ENCODE measurements at places on chromosomes 7 and 10.

- H3K4me1 ChIP-seq = no peaks in the 10 kb centered on the region
- no peaks in the 10 kb centered on the region for H3K27me3 ChIP-seq
- no peak overlapping the region for H3K27ac ChIP-seq
- no peaks in the 10 kb centered on the region for H3K36me3 ChIP-seq
These were observed 837.5 kb downstream of the LRMDA start for GRCh38 chr10:76268954-76269353.

DNA sequence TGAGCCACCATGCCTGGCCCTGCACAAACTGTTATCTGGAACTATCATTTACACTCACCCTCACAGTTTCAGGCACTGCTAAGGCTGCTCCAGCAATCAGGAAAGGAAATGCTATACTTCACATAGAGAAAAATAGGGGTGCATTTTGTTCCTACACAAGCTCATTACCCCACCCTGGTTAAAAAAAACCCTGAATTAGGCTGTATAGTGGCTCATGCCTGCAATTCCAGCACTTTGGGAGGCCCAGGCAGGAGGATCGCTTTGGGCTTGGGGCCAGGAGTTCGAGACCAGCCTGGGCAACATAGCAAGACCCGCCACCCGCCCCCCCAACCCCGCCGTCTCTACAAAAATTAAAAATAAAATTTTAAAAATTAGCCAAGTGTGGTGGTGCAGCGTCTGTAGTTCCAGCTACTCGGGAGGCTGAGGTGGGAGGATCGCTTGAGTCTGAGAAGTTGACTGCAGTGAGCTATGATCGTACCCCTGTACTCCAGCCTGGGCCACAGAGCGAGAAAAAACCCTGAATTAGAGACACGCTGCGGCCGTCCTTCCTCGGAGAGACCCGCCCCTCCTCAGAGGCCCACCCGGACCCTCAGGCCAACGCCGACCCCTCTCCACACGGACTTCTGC lies 539 bp downstream of the PTCD1 start:
- no peak overlapping the region for H3K27ac ChIP-seq
- DNase-seq = no peak
- no peaks in the 10 kb centered on the region for H3K27me3 ChIP-seq
- peaks cover 18% of the 10 kb centered on the region for H3K4me1 ChIP-seq

DNA sequence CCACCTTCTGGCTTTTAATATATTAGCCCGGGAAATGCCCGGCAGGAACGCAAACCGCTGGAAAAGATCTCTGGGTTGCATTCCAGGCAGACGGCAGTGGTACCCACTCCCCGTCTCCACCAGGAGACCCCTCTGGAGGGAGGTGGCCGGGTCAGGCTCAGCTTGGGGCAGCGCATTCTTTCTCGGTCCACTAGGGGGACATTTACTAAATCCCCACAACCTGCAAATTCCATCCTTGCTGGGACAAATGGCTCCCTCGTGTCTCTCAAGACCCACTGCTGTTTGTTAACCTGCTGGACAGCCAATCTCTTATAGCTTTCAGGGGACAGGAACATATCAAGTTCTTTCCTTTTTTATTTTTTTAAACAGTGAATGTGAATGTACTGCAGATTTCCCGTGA lies 45.8 kb upstream of the CARD11 start:
- H3K27me3 ChIP-seq = no peaks in the 10 kb centered on the region
- no peak overlapping the region for H3K4me3 ChIP-seq
- DNase-seq = no peak
- peaks cover 30% of the 10 kb centered on the region for H3K4me1 ChIP-seq
- no peaks in the 10 kb centered on the region for H3K36me3 ChIP-seq

- H3K4me1 ChIP-seq = no peaks in the 10 kb centered on the region
- no peak for DNase-seq
- no peak overlapping the region for H3K4me3 ChIP-seq
- no peaks in the 10 kb centered on the region for H3K27me3 ChIP-seq
- H3K36me3 ChIP-seq = no peaks in the 10 kb centered on the region
These were observed 1189.0 kb upstream of the LRRN3 start for GRCh38 chr7:109901926-109902325.

All from thymus (tissue), 14 donors.